NCI-H1417 treated with DMSO at 0.1 percent for 48 hours (cell line): ENCODE measurements at places on chromosomes 16 and 17.

DNA sequence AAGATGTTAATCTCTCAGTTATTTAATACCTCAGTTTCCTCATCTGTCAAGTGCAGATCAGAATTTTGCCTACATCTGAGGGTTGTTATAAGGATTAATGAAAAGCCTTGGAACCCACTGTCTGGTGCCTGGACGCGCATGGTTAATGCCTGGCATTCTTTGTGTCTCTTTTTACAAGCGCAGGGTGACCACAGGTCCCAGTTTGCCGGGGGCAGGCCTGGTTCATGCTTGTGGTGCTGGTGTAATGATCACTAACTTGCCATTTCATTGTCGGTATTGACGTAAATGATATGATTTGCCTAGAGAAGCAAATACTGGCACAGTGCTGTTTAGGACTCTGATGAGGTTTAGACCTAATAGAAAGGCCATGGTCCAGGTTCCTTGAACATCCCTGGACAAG lies 23.1 kb downstream of the MRC2 start:
- DNase-seq, result no peak

GRCh38 chr17:42472709-42473521 lies 14.2 kb downstream of the ATP6V0A1 start:
- DNase-seq, result no peak

DNA sequence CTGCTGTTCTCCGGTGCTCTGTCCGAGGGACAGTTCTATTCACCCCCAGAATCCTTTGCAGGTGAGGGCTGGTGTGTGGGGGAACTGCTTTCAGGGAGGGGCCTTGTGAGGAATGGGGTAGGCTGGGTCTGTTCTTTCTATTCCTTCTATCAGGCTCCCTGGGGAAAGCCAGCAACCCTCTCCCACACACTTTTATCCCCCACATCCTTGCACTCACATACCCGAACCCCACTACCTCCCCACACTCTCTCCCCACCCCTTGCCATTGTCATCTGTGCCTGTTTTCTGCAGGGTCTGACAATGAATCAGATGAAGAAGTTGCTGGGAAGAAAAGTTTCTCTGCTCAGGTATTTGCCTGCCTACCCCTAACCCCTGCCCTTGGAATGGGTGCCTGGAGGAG lies 6.4 kb upstream of the TCAP start:
- DNase-seq, result no peak

GRCh38 chr16:20918486-20919239 lies 18.1 kb downstream of the LYRM1 start:
- no peak for DNase-seq

GRCh38 chr17:2975469-2975958 lies 87.9 kb downstream of the OR1D5 start:
- DNase-seq, result peak; percentile 20

GRCh38 chr16:74034862-74035261 lies 261.8 kb upstream of the PSMD7 start:
- DNase-seq, result no peak

GRCh38 chr17:9279893-9280292 lies 258.6 kb downstream of the NTN1 start:
- no peak for DNase-seq

DNA sequence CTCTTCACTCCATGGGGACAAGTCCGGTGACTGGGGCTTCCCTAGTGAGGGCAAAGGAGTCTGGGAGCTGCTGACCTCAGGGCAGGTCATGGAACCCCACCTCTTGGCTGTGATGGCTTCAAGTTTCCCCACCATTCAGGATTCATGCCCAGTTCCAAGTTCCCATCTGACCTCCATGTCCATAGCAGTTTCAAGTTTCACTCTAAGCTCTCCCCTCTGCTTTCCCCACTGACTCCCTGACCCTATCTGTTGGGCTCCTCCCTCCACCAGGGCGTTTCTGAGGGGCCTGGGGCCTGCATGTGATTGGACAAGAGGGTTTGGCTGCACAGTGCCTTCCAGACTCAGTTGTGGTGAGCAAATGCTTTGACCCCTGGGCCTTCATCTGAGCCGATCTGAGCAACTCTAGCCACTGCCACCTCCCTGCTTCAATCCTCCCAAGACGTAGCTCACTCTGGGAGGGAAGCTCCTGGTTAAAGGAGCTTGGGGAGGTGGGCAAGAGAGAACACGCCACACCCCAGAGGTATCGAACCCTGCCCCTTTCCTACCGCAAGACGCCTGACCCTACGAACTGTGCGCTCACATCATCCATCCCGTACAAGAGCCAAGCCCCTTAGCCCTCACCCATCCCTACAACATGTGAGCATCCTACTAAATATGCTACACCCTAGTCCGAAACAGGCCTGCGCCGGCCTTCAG lies 8.3 kb downstream of the ZNF629 start:
- no peak for DNase-seq

- DNase-seq, result no peak
These were observed 11.1 kb downstream of the TLE7 start for GRCh38 chr16:71430744-71431143.

DNA sequence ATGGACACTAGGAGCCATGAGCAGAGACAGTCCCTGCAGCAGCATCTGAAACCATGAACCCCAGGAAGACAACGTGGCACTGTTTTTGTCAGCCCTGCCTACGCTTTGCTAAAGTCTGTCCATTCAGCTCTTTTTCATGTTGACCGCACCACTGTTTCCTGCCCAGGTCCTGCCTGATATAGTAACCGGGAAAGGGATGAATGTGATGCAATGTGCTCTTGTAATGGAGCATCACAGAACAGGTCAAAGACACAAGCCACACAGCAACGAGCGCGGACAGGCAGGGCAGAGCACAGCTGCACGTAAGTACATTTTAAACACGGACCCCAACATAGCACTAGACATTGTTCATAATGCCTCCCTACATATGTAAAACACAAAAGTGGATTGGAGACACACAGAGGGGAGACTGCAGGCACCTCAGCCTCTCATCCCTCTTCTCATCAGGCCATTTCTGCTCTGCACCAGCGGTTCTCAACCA lies 16.9 kb upstream of the TNFRSF13B start:
- DNase-seq, result no peak

- no peak for DNase-seq
These were observed 169.8 kb downstream of the WWOX start for GRCh38 chr16:78269256-78269655.

- no peak for DNase-seq
These were observed 17.1 kb downstream of the ITGB4 start for GRCh38 chr17:75738218-75738802.

DNA sequence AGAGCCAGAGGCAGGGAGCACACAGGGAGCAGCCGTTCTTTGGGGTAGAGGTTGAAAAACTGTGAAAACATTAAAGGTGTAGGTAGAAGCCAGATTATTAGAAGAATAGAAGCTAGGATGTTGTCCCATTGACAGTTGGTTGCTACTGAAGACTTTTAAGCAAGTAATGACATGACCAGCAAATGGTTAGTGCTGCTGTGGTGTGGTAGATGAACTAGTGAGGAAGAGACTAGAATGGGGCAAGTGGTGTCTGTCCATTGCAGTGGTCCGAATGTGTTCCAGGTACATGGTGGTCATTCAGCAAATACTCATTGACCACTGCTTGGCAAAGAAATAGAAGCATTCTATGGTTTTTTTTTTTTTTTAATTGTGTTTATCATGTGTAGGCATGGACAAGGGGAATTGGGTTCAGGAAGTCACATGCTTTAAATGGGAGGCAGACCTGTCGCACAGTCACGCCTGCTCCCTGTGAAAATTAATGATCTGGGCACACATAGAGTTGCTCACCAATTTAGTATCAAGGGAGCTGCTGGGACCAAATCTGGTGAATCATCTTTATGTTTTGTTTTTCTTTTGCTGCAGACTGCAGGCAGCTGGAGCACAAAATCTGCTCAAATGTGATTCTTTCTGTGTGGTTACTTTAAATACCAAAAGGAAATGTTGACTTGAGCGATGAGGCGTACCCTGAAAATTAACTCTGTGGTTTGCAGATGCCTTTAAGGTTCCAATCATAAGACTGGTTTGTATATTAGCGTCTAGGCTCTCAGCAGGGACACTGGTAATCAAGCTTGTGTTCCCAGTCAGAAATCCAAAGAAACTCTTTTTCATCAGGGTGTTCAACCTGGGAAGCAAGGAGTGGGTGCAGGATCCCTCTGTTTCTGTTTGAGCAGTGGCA lies 30.7 kb downstream of the YPEL2 start:
- no peak for DNase-seq

GRCh38 chr17:43962479-43962878 lies 8.7 kb upstream of the PYY start:
- no peak for DNase-seq

- DNase-seq, result no peak
These were observed 405.1 kb downstream of the SNX29 start for GRCh38 chr16:12381662-12382061.

DNA sequence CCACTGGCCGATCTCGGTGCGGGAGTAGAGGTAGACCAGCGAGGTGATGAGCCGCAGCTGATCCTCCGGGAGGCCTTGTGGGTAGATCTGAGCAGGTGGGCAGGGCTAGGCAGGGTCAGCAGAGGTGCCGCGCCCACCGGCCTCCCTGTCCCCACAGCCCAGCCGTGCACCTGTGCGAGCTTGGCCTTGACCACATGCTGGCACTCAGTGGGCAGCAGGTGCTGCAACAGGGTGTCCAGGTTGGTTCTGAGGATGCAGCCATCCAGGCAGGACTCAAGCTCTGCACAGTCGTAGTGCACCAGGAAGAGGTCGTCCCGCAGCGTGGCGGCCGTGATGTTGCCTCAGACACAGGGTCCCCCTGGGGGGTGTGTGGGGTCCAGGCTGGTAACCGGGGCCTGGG lies 12.4 kb downstream of the MSLN start:
- no peak for DNase-seq

GRCh38 chr17:63698886-63699637 lies 863 bp downstream of the LIMD2 start:
- no peak for DNase-seq

DNA sequence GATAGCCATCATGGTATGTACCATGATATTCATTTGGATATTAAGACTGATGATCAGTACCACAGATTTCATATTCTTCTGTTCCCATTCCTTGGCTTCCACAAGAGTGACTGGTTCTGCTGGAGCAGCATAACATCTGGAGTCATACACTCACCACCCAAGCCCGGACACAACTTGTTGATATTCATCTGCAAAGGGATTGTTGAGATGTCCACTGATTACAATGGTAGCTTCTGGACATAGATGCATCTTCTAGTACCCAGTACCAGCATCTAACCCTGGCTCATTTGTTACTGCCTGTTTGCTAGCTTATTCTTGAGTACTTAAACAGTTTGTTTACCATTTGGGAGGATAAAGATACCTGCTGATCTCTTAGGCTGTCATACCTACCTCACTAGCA lies 235.7 kb upstream of the AXIN2 start:
- no peak for DNase-seq

GRCh38 chr17:42560246-42560645 lies 1.7 kb upstream of the COASY start:
- no peak for DNase-seq

GRCh38 chr16:85861095-85861825 lies 37.7 kb upstream of the IRF8 start:
- DNase-seq, result no peak
